ENCODE measurements at places on chromosomes 3 and 15.

- no peak for DNase-seq
Measured at GRCh38 chr3:58204720-58205119, 6.1 kb downstream of the DNASE1L3 start.

DNA sequence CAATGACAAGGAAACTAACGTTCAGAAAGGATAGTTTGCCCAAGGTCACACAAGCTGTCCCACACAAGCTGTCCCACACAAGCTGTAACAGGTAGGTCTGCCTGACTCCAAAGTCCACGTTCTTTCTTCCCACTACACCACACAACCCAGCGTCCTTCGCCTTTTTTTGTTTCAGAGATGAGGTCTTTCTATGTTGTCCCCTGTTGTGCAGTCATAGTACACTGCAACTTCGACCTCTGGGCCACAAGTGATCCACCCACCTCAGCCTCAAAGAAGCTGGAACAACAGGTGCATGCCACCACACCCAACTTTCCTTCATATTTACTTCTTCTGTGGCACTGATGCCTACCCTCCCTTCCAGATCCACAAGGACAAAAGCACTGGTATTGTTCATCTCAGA is 21.4 kb downstream of the MB21D2 start:
- no peak for DNase-seq

DNA sequence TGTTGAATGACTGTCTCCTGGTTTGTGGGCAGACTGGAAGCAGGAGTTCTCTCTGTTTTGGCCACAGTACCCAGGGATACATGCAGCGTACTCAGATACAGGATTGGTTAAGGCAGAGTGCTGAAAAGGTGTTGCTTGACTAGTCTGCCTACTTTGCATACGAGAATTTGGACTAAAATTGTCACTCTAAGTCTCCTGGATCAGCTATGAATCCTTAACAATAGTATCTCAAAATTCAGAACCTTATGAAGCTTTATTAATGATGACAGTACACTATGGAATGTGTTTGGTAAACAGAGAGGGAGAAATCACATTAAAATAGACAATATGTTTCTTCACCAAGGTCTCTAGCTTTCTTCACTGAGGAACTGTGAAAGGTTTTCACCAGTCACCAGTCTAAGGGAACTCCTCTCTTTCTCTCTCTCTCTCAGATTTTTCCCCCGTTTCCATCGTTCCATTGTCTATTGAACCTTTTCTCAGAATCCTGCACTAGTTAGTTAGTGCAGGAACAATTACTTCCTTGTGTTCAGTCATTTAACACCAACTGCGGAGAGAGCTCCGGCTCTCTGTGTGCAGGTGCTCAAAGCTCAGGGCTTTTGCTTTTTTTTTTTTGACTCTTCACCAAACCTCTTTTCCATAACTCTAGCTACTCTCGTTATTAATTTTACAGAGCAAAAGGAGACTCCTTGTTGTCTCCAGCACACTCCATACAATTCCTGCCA is 85.9 kb upstream of the FNDC3B start:
- no peak for DNase-seq

DNA sequence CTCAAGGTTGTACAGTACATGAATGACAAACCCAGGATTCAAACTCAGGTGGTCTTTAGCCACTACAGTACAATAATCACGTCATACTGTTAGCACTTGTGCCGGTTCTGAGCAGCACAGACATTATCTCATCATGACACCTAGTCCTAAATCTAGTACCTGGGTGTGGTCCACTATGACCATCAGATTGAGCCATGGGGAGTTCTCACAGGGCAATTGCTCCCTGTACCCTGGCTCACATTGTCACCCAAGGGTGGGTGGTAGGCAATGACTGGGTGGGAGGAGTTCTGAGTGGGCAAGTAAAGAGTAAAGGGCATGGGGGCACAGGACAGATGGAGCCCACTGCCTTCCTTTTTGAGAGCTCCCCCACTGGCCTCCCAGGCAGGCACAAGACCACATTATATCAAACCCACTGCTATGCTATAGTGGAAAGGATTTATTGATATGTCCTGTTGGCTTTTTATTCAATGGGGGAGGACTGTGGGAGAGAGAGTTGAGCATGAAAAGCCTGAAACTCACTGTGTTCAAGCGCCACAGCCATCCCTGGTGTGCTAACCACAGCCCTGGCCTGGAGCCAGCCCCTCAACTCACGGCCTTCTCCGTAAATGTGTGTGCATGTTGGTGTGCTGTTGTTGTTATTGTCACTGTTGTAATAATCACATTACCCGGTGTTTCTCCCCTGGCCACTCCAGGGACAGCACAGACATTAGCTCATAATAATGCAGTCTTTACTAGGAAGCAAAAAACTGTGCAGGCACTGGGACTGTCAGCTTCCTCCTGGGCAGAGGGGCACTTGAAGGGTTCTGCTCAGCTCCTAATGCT is 27.3 kb downstream of the ADCY5 start:
- no peak for DNase-seq

GRCh38 chr15:69016021-69016595 is 1.6 kb downstream of the NOX5 start:
- DNase-seq = no peak

GRCh38 chr15:39922462-39923092 is 2.5 kb upstream of the GPR176 start:
- DNase-seq = no peak

GRCh38 chr3:123871946-123872345 is 12.2 kb downstream of the MYLK start:
- no peak for DNase-seq

- no peak for DNase-seq
Measured at GRCh38 chr3:134149286-134149685, 101.4 kb downstream of the RYK start.

- no peak for DNase-seq
Measured at GRCh38 chr3:31252216-31253185, 280.2 kb upstream of the STT3B start.

GRCh38 chr3:54830658-54831057 is 97.2 kb downstream of the LRTM1 start:
- DNase-seq = no peak

GRCh38 chr3:100868894-100869293 is 124.3 kb downstream of the ABI3BP start:
- DNase-seq = no peak

DNA sequence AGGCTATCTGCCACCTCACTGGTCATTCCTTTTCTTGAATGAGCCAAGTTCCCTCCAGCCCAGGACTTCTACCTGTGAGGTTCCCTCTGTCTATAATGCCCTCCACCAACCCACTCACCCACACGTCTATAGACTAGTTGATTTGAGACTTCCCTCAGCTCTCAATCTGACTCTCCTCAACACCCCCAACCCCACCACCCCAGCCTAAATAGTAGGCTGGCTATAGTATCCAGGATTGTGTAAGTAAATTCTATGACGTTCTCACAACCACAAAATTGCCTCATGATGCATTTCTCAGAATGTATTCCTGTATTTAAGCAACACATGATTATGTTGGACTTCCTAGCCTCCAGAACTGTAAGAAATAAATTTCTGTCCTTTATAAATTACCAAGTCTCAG is 2.2 kb downstream of the PLSCR1 start:
- DNase-seq = no peak

Measured in activated CD4-positive, alpha-beta T cell treated with anti-CD3 and anti-CD28 coated beads, Interleukin-2, amount 50 U/mL, for 1 hour (primary cell).